ENCODE measurements at places on chromosomes 7 and 10.
A peak's percentile ranks its signal among the peaks of the same experiment; 100 is the strongest.

- DNase-seq, result peak; percentile 32
Measured at GRCh38 chr7:65307651-65308299, 65.9 kb upstream of the ZNF92 start.

DNA sequence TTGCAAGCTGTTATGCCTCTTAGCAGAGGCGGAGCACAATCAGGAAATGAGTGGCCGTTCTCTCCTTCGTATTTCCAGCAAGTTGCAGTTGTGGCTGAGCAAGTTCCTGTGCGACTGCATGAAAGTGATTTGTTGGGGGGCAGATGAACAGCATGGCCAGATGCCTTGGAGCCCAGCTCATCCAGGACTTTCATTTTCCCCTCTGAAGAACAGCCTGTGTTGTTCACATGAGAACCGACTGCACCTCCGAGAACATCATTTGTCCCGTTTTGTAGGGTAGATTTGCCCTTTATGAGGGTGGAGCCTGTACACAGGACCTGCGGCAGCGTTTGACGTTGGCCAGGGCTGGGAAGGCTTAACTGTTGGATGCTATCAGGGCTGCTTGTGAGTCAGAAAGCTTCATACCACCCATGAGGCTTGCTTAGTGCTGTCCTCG, 4.4 kb downstream of the BAG3 start:
- peak; percentile 65 for DNase-seq

GRCh38 chr7:132257253-132257652, 319.0 kb downstream of the PLXNA4 start:
- no peak for DNase-seq

- DNase-seq, result no peak
Measured at GRCh38 chr7:69992938-69993337, 394.7 kb downstream of the AUTS2 start.

DNA sequence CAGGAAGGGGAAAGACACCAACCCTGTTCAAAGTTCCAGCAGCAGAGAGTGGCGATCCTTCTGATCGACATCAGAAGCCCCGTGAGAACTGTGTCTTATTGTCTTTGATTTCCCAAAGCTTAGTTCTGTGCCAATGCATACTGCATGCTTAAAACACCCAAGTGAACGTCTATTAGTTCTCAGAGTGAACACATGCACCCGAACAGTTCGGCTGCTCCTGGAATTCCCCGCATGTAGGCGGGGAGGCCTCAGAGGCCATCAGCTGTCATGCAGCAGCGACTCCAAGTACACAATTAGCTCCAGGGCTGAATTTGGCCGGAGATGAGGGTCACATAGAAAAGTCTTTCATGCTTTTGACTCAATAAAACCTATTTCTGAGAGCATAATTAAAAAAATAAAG, 276.9 kb downstream of the ZMYND11 start:
- DNase-seq, result no peak

DNA sequence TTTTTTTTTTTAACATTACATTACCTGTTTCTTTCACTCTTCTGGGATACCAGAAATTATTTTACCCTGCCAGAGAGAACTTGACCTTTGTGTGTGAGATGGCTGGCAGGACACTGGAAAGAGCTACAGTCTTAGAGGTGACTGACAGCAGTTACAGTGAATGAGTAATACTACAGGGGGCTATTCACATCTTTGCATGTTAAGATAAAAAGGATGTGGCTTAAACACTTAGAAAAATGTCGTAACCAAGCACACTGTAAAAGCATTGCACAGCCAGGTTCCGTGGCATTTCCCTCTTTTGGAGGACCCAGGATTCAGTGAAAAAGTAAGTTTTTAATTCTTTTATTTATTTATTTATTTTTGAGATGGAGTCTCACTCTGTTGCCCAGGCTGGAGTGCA, 18.8 kb upstream of the TBC1D12 start:
- no peak for DNase-seq

- DNase-seq, result peak; percentile 32
Measured at GRCh38 chr10:86711513-86712316, 43.4 kb downstream of the LDB3 start.

- DNase-seq, result no peak
Measured at GRCh38 chr10:127745861-127746260, 8.9 kb downstream of the FOXI2 start.

Measured in stimulated activated CD4-positive, alpha-beta T cell treated with anti-CD3 and anti-CD28 coated beads, TNF-alpha, amount 100 ng/mL, for 48 hours (primary cell).